ENCODE measurements at places on chromosomes 3 and 15.
A peak's percentile ranks its signal among the peaks of the same experiment; 100 is the strongest.

GRCh38 chr3:14234251-14235002, 55.8 kb downstream of the LSM3 start:
- no peak for DNase-seq

- no peak for DNase-seq
Measured at GRCh38 chr15:100703032-100703578, 100.7 kb downstream of the ASB7 start.

DNA sequence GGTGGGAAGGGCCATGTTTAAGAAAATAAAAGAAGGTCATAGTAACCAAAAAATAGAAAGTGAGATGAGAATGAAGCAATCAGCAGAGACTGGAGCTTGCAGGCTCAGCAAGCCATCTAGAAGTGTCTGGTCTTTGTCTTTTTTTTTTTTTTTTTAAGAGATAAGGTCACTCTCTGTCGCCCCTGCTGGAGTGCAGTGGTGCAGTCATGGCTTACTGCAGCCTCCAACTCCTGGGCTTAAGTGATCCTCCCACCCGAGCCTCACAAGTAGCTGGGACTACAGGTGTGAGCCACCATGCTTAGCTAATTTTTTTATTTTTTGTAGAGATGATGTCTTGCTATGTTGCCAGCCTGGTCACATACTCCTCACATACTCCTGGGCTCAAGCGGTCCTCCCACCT, 36.2 kb downstream of the GXYLT2 start:
- DNase-seq = no peak

DNA sequence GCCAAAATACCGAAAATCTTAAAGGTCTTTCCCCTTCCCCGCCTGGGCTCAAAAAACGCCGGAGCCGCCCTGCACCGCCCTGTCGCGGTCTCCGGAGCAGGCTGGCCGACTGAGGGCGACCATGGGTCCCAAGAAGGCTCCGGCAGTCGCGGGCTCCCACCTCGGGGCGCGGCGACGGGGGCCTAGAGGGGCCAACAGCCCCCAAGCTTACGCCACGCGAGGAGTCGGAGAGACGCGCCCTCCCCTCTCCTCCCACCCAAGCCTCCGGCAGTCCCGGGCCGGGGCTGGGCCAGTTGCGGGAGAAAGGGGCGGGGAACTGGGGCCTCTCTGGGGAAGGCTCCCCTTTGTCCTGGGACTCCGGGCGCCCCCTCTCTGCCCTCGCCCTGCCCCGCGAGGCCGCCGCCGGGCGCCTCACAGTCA, 69.2 kb downstream of the GOLGA8B start:
- peak; percentile 6 for DNase-seq

GRCh38 chr3:141373768-141374526, 5.6 kb downstream of the ZBTB38 start:
- no peak for DNase-seq

DNA sequence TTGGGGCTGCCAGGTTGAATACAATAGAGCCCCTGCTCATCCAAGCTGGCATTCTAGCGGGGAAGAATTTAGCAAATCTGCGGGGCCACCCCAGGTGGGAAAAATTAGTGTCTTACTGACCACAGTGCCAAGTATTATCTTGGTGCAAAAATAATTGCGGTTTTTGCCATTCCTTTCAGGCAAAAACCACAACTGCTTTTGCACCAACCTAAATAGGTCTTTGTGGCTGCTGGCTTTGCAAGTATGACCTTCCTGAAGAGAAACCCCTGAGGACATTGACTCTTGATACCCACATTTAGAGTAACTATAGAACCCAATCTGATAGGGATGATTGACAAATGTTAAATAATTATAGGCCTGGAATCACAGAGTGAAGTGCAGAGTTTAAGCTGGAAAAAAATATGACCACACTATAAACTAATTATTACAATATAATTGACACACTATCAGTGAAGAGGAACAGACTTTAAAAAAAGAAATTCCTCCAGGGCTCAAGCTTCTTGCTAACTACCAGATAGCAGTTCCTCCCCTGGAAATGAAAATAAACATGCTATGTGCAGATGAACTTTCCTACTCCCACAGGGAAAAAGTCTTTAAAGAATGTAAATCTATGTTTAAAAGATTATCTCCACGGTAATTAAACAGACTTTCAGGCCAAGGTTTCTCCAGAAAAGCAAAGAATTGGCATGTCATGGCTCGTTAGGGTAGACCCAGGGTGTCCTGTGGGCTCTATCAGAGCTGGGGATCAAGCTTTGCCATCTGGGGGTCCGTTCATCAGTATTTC, 34.4 kb downstream of the CA12 start:
- no peak for DNase-seq

DNA sequence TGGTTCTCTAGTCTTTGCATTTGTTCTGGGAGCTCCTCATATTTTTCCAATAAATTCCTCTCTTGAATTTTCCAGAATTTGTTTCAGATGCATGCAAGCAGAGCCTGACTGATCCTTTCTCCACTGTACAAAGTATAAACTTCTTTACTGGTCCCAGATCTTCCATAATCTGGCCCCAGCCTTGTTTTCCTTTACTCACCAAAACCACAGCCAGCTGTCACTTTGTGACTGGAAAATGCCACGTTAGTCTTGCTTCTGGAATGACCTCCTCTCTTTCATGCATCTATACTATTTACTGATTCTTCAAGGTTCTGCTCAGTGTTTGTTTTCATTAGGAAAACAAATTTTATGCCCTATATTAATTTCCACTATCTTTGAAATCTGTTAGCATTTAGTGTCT, 60.4 kb upstream of the SPPL2A start:
- DNase-seq = no peak

DNA sequence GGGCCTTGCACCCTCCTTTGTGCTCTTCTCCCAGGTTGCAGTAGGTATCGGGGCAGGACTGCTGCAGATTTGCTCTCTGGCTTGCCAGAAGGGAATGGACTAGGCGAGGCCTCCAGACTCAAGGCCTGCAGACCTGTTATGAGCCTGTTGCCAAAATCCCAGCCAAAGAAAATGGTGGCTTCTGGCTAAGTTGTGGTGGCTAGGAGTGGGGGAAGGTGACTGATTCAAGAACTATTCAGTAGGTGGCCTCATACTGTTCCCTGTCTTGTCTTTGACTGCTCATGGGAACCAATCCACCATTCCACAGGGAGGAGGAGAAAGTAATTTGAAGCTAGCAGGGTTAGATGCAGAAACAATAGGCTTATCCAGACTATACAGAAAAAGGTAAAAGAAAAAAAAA, 380.4 kb upstream of the PROK2 start:
- no peak for DNase-seq

DNA sequence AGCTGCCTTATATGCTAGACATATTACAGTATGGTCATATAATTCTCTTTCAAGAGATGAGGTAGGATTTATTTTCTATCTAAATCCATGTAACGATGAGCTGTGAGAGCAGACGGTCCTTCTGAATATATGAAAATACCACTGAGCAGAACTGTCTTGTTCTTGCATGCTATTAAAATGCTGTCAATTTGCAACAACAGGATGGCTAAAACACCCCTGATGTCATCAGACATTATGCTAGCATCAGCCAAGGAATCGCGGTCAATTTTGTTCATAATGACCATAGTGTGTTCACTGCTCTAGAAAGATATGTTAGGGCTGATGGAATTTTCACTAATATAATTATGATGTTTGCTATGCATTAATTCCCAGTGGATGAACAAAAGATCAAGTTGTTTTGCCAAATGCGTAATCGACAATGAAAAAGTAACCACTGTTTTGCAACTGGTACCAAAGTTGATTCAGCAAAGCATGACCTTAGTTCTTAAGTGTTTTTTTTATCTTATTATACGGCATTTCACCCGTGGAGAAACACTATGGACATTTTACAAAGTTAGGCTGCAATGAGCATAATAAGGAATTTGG, 765.4 kb upstream of the NR2F2 start:
- DNase-seq = peak; percentile 21

GRCh38 chr3:71991046-71991445, 206.1 kb upstream of the PROK2 start:
- DNase-seq = no peak

- DNase-seq = no peak
Measured at GRCh38 chr3:129758785-129759320, 134.7 kb downstream of the TMCC1 start.

GRCh38 chr3:137012097-137012501, 54.3 kb downstream of the IL20RB start:
- DNase-seq = peak; percentile 22

GRCh38 chr15:83983634-83984458, 251.7 kb upstream of the GOLGA6L4 start:
- no peak for DNase-seq

DNA sequence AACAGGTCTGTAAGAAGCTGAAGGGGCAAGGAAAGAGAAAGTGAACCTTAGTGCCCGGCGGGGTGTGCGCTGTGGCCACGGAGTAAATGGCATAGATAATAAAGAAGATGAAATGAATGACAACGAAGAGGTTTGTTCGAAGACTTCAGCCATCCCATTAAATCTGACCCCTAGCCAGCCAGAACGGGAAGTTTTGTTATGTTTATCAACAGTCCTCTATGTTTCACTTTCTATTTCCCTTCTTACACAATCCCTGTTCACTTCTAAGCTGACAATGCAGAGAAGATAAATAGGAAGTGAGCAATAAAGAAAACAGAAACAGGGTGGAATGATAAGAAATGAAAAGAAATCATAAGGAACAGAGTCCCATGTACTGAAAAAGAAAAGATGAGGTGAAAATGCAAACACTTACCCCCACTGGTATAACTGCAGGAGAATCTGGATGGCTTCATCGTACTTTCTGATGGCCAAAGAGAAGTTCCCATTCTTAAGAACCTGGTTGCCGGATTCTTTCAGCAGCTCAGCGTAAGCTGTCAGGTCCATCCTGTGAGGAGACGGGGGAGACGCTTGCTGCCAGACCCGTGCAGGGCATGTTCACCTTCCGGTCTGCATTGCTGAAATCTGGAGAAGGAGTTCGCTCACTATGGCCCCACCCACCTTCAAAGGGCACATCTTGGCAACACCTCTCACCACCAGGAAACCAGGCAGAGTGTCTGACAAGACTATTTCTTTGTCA, 36.8 kb downstream of the TRANK1 start:
- peak; percentile 23 for DNase-seq

GRCh38 chr15:73650416-73651126, 17.4 kb upstream of the NPTN start:
- DNase-seq = no peak

- peak; percentile 31 for DNase-seq
Measured at GRCh38 chr3:25856902-25857518, 67.1 kb downstream of the OXSM start.

DNA sequence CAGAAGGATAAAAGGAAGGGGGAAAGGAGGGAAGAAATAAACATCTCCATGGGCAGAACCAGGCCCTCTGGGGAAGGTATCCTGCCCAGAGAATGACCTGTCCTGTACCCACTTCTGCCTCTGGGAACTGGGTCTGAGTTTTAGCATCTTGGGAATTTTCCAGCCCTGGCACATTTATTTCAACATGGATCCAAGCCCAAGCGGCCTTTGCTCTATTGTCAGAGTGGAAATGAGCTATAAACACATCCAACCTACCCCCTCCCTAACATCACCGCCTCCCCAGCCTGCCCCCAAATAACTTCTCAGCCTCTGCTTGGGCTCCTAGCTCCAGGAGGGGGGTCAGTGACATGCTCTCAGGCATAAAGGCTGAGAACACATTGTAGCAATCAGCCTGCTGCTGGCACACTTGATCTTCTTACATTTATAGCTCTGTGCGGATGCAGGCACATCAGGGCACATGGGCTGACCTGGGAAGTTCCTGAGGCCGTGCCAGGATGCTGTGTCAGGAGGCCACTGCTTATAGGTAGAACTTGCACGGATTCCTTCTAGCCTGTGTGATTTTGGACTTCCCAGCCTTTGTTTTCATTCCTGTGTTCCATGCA, 4.6 kb upstream of the OXTR start:
- no peak for DNase-seq

GRCh38 chr3:20154928-20155327, 31.1 kb downstream of the SGO1 start:
- no peak for DNase-seq

DNA sequence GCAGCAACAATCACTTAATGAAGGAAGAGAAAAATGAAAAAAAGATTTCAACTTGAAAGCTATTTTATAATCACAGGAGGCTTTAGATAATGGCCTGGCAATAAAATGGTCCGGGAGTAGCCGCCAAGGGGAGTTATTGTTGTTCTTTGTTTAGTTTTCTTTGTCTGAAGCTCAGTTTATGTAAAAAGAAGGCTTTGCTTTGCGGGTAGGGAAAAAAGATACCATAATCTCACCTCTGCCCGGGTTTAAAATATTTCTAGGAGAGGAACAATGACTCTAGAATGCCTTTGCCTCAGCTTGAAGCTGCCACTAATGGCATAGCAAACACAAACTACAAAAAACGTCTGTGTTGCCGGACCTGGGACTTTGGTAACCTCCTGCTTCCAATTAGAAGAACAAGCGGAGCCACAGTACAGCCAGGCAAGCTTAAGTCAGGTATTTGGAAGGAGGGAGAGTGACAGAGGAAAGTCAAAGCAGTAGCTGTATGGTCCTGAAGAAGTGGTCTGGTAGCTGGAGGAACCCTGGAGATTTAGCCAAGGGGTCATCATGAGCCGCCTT, 764.5 kb downstream of the TUSC7 start:
- no peak for DNase-seq

DNA sequence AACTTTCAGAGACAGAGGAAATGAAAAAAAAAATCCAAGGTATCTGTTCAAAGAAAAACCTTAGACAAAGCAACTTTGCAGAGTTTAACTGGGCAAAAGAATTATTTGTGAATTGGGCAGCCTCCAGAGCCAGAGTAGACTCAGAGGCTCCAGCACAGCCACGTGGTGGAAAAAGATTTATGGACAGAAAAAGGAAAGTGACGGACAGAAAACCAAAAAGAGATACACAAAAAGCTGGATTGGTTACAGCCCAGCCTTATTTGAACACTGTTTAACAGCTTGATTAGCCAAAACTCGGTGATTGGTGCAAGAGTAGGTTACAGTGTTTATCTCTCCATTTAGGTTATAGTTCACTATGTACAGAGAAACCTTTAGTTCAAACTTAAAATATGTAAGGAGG, 23.7 kb upstream of the GPD1L start:
- DNase-seq = no peak

DNA sequence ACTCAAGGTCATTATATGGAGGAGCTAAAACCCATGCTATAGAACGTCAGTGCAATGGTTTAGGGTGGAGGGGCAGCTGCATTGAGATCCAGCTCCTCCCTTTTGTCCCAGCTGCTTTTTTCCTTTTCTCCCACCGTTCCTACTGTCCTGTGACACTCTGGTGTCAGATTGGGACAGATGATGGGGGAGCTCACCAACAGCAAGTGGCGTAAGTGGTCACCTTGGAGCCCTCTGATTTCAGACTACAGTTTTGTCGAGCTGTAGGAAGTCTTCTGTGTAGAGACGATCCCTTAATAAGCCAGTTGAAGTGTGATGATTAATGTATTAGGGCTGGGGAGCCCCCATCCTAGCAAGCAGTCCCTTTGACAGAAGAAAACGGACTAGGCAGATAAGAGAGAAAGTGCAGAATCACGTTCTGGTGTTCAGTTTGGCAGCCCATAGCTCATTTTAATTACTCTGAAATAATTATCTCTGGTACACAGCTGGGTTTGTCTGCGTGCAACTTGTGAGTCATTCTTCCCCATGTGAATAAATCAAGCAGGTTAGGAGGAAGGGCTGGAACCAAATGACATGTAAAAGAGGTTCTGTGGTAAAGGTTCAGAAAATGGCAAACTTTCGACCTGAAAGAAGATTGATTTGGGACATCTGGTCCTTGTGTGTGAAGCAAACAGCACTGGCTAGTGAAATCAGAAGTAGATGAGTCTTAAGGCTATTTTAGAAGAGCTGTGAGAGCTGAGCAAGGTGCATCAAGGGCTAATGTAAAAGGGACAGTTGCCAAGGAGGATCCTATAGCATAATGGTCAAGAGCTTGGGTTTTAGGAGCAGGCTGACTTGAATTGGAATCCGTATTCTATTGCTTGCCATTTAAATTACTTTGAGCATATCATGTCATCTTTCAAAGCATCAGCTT, 241.4 kb downstream of the EDEM1 start:
- no peak for DNase-seq

GRCh38 chr15:56815247-56815646, 81.9 kb upstream of the ZNF280D start:
- DNase-seq = no peak
